ENCODE measurements at places on chromosomes 3 and 15.

DNA sequence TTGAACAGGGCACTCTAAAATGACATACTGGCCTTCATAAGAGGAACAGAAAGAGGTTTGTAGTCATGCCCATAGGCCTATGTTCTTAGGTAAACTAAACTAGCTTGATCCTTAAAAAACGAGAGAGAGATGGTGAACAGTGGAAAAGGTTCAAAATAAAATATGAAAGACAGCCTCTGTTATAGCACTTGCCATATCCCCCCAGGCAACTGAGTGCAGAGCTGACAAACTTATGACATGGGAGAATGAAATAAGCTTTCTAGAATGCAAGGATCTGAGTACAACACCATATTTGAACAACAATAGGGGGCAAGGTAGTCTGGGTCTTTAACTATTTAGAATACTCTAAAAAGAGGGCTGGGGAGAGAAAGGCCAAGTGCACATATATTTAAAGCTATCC is 700.6 kb upstream of the CFAP20DC start:
- no peak for DNase-seq

GRCh38 chr3:170829546-170830272 is 40.3 kb downstream of the RPL22L1 start:
- no peak for DNase-seq

DNA sequence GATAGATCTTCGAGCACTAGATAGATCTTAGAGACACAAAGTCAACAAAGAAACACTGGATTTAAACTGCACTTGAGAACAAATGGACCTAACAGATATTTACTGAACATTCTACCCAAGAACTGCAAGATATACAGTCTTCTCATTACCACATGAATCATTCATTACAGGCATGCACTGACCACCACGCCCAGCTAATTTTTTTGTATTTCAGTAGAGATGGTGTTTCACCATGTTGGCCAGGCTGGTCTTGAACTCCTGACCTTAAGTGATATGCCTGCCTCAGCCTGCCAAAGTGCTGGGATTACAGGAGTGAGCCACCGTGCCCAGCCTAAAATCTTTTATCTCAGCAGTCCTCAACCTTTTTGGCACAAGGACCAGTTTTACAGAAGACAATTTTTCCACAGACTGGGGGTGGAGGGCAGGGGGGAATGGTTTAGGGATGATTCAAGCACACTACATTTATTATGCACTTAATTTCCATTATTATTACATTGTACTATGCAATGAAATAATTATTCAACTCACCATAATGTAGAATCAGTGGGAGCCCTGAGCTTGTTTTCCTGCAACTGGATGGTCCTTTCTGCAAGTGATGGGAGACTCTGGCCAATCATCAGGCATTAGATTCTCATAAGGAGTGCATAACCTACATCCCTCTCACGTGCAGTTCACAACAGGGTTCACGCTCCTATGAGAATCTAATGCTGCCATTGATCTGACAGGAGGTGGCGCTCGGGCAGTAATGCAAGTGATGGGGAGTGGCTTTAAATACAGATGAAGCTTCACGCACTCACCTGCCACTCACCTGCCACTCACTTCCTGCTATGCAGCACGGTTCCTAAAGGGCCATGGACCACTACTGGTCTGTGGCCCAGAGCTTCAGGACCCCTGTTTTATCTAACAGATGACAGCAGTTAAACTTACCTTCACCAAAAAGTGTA is 21.7 kb downstream of the CSNK1G1 start:
- DNase-seq = no peak

- no peak for DNase-seq
Observed at GRCh38 chr3:123883701-123884202, 380 bp downstream of the MYLK start.

- DNase-seq = no peak
Observed at GRCh38 chr3:37856381-37856780, 5.3 kb upstream of the CTDSPL start.

DNA sequence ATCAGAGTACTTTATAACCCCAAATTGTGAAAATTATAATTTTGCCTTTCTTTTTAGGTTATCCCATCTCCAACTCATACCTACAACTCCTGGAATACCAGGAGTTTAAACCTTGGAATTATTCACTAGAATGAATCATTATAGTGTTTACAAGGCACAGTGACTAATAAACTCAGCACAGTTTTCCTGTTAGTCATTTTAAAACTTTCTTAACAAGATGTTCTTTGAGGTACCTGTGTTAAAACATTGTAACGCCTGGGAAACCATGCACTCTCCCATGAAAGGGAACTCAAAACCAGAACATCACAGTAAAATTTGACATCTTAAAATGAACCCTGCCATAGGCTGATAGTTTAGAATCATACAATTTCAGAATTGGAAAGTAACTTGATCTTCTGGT is 132.4 kb upstream of the OSTN start:
- DNase-seq = no peak

DNA sequence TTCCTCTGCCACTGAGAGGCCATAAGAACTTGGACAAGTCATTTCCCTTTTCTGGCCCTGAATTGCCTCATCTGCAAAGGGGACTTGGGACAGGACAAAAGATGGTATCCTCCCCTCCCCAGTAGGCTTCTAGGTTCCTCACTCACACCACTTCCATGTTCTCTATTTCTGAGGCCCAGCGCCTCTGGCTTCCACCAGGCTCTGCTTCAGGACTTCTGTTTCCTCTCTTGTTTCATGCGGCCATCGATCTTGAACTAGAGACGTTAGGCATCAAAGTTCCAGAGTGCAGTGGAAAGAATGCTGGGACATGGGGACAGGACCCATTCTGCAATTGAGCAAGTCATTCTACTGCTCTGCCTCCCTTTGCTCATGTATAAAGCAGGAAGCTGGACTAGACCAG is 1.7 kb downstream of the TM4SF4 start:
- no peak for DNase-seq

DNA sequence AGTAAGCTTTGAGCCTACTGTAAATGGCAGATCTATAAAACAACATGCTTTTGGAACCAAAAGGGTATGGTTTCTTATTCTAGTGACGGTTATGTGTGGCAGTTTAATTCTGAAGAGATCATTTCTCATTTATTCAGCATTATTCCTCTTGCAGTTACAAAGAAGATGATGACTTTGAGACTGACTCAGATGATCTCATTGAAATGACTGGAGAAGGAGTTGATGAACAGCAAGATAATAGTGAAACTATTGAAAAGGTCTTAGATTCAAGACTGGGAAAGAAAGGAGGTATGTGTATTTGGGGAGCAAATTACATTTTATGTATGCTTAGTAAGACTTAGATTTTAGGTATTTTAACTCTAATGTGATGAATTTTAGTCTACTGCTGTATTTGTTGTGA is 41.5 kb downstream of the CHD2 start:
- DNase-seq = no peak

DNA sequence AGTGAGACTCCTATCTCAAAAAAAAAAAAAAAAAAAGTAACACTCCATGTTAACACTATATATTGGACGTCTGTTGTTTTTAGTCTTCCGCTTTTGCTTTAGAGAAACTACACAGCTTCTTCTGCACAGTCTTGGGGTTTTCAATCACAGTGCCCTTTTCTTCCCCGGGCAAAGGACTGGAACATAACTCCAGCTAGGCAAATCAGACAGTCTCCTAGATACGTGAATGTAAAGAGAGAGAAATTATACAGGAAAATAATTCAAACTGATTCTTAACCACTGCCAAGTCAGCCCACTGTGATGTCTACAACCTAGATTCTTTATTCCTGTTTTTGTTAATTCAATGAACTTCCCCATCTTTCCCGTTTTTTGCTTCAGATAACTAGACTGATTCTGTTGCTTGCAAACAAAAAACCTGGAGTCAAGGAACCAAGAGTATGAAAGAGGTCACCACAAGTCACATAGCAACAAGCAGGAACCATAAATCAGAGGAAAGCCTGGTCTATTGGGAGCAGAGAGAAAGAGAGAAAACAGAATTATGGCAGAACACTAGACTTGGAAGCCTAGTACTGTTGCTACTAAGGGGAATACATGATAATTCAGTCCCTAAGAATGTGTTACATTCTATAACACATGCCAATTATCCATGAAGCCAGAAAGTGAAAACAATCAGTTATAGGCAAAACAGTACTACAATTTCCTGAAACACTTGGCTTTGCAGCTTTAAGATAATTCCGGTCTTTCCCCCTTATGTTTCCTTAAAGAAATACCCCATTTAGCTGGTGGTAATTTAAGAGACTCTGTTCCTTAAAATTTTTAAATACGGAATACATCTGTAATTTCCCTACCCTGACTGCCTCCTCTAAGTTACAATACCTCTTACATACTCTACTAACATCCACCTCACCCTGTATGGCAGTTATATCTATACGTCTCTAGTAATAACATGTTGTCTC is 63.1 kb downstream of the TBL1XR1 start:
- DNase-seq = no peak

DNA sequence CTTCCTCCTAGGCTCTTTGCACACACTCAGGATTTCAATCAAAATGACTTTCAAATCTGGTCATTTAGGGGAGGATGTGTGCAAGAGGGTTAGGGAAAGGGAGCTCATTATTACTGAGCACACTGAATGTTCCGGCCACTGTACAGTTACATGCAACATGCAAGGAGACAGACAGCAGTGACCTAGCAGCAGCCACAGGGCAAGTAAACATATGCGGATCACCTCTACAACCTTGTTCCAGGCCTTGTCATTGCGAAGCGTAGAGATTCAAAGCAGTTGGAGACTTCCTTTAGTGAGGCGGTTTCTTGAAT is 837.6 kb downstream of the AGBL1 start:
- DNase-seq = no peak

GRCh38 chr15:92025706-92026270 is 172.3 kb downstream of the SLCO3A1 start:
- DNase-seq = no peak

DNA sequence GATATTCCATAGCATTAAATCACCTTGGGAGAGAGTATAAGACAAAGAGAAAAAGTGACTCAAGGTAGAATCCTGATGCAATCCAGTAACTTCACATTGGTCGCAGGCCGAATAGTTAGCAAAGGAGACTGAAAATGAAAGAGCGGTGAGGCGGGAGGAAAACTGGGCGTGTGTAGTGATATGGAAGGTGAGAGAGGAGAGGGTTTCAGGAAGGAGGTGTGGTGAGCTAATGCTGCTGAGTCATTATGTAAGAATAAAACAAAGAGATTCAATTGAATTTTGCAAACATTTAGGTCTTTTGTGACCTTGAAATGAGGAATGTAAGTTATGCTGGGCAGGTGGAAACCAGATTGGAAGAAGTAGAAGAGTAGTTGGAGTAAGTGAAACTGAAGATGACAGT is 235.3 kb downstream of the C3orf38 start:
- DNase-seq = no peak

DNA sequence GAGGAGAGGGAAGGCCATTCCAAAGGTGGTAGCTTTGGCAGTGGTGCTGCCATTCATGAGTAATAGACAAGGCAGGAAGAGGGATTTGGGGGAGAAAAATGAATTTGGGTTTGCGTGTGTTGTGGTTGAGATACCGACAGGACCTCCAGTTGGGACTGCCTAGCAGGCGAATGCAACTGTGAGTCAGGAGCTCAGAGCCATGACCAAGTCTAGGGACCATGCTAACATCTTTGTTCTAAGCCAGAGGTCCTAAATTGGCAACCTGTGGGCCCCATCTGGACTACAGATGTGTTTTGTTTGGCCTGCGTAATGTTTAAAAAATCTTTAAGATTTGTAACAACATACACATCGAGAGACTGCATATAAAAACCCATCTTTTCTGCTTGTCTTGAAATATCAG is 61.6 kb downstream of the SAMMSON start:
- no peak for DNase-seq

DNA sequence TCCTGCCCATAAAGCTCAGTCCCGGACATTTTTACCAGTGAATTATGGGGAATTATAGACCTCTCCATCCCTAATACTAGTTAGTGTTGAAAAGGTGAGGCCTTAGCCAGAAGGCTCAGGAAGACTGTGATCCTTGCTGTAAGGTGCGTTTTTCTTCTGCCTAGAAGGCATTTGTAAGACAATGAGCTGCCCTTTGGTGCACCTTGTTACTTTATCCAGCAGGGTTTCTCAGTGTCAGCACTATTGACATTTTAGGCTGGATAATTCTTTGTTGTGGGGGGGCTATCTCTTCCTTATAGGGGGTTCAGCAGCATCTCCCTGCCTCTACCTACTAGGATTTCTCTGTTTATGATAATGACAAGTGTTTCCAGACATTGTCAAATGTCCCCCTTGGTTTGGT is 108.1 kb upstream of the ABHD17C start:
- no peak for DNase-seq

- no peak for DNase-seq
Observed at GRCh38 chr3:173688216-173688842, 290.8 kb downstream of the NLGN1 start.

DNA sequence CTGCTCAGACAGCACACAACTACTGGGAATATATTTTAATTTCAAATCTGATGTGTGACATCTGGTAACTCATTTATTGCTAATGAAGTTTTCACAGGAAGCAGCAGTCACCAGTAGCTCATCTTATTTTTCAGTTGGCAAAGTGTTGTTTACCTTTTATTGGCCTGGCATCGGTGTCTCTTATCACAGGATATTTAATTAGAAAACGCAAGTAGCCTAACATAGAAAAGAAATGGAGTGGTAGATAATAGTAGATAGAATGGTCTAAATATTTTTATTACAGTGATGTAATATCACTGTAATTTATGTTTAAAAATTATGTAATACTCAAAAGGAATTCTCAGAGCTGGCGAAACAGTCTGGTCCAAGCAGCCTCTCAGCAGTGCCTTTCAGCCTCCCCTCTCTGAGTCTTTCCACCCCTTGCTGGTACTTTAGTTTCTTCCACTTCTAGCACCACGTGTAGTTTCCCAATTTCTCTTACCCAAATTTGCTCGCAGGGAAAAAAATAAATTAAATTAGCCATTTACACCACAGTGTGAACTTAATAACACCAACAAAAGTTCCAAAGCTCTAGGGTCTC is 31.9 kb downstream of the AGTR1 start:
- DNase-seq = no peak

DNA sequence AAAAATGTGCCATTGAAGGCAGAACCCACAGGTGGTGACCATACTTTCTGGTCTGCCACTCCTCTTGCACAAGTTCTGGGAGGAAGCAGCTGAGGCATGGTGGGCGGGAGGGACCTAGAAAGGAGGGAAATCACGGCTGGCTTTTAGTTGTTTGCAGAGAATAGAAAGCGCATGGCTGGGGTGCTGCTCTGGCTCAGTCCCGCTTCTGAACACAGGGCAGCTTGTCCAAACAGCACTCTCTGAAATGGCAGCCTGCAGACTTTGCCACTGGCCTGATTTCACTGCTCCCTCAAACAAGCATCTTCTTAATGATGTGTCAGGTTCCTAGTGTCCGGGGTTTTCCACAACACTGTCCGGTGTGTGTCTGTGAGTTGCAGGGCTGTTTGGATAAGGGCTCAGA is 76.7 kb downstream of the AAGAB start:
- no peak for DNase-seq

DNA sequence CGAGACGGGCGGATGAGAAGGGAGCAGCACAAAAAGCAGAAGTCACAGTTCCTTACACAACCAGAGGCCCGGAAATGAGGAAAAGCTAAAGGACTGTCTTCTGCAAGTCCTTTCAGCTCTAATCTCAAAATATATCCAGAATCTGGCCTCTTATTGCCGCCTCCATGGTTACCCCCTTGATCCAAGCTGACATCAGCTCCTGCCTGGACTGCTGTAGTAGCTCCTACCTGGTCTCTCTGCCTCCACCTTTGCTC is 324.0 kb upstream of the ROPN1 start:
- DNase-seq = no peak

All from NCI-H2171 (cell line).